ENCODE measurements at places on chromosomes 2 and 18.

DNA sequence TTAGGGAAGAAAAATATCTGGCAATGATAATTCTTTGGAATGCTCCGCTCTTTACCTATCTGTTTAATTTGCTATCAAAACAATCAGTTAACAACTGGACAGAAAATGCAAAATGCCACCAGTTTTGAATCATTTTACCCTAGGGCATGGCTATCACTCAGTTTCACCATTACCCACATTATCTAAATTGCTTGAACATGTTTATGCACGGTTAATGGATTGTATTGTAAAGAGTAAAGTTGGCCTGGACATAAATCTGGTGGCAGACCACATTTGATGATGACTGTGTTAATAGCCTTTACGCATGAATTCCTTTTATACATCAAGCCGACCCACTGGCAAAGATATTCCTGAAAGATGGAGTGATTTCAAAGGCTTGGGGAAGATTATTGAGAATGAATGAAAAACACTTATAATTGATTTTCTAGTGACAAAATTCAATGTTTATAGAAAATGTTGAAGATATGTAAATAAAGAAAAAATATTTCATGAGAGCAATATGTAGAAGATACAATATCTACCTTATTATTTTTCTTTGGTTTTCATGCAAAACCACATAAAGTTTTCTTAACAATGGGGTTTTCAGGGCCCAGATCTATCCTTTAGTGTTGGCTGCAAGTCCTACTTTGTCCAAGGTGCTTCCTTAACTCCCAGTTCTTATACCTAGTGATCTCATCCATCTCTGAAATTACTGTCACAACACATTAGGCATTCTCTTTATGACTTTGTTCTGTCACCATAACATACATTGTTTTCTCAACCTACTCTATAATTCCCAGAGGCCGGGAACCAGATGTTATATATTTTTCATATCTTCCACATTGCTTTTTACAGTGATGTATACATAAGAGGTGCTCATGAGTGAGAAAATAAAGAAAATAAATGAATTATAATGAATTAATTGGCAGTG, 265.1 kb downstream of the RIT2 start:
- DNase-seq = no peak

GRCh38 chr2:183666031-183666430, 541.8 kb downstream of the NUP35 start:
- no peak for DNase-seq

GRCh38 chr18:42011053-42011452, 56.0 kb downstream of the PIK3C3 start:
- no peak for DNase-seq

GRCh38 chr2:118721817-118722551, 125.5 kb downstream of the EN1 start:
- DNase-seq = no peak

- DNase-seq = no peak
Measured at GRCh38 chr2:176902454-176902853, 310.1 kb upstream of the HNRNPA3 start.

Measured in activated CD8-positive, alpha-beta memory T cell treated with anti-CD3 and anti-CD28 coated beads for 1 hour (primary cell).